D341Med (cell line): ENCODE measurements at places on chromosomes 5 and 9.

DNA sequence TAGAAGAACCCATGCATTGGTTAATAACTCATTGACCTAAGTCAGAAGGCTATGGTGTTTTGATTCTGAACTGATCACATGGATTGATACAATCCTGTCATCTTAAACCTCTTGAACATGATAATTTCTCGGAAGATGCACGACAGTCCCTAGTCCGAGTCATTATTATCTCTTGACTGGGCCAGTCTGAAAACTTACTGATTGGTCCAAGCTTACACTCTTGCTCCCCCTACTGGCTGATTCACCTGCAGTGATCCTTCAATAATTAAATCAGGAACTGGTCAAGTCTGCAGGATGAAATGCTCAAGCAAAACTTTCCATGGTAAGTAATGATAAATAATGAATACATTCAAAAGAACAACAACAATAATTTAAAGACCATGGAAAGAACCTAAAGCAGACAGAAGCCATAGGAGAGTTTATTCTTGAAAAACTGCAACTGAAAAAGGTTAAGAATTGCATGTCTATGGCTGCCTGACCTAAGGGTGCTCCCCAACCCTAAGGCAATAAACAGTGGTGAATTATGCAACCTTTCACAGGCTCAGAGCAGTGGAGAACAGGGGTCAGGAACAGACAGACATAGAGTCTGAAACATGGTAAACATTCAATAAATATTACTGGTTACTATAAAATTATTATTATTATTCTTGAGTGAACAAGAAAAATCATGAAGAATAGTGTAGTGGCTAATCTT lies 79.3 kb downstream of the BRINP1 start:
- DNase-seq = peak; percentile 53

GRCh38 chr5:30413540-30413939 lies 779.9 kb upstream of the CDH6 start:
- no peak for DNase-seq

DNA sequence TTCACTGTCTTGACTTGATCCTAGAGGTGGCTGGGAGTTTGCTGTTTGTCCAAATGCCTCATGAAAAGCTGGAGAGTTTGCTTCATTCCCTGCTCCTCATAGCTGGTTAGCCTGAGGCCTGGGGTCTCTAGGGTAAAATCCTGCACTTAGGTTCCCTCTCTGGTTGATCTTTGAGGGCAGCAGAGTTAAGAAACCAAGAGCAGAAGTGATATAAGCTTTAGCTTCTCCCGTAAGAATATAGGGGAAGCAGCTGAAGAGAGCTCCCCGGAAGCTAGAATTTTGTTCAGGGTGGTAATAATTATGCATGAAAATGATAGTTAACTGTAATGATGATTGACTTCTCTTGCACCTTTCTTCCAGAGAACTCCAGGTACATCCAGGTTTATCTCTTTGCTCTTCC lies 1.4 kb downstream of the FAM53C start:
- DNase-seq = no peak

DNA sequence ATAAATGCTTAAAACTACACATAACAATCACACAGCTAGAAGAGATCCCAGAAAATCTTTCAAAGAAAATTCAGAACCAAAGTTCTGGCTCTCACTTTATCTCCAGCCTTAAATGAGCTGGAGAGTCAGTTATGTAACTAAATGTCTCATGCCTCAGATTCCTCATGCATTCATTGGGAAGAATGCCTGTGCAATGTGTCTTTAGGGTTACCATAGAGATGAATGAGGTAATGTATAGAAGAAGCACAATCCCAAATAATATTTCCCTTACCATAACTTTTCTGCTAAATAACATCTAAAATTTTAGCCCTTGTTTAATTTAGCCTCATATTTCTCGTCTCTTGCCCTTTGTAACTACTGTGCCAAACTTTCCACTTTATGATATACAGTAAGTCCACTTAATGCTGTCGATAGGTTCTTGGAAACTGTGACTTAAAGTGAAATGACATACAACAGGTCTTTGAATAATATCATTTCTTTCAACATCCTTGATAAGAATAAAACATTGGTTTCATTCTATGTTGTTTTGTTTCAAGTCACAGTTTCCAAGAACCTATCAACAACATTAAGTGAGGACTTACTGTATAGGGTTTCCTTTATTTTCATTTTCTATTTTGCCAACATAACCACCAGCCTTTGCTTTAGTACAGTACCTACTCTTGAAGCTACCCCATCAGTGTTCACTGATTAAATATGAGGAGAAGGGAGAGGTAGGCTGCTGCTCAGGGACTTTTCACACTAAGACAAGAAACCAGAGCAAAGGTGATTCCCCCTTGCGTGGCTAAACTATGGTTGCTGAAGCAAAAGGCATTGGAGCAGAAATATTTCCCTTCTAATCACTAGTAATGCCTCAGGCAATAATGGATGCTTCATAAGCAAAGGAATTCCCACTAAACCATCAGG lies 295.7 kb upstream of the PTGER4 start:
- DNase-seq = no peak

- DNase-seq = no peak
These were observed 58.6 kb downstream of the PTCD2 start for GRCh38 chr5:72378639-72379289.

DNA sequence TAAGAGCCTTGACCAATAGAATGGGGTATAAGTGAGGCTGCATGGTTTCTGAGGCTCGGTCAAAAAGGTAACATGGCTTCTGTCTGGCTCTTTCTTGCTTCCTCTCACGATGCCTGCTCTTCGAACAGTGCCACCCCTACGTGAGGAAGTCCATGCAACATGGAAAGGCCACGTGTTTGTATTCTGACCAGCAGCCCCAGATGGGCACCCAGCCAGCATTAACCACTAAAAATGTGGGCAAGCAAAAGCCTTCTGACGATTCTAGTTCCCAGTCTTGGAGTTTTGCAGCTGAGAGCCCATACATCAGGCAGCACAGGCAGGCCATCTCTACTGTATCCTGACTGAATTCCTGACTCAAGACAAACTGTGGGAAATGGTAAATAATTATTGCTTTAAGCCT lies 24.2 kb upstream of the NREP start:
- no peak for DNase-seq

GRCh38 chr5:92780057-92780456 lies 801.0 kb downstream of the NR2F1-AS1 start:
- DNase-seq = no peak

DNA sequence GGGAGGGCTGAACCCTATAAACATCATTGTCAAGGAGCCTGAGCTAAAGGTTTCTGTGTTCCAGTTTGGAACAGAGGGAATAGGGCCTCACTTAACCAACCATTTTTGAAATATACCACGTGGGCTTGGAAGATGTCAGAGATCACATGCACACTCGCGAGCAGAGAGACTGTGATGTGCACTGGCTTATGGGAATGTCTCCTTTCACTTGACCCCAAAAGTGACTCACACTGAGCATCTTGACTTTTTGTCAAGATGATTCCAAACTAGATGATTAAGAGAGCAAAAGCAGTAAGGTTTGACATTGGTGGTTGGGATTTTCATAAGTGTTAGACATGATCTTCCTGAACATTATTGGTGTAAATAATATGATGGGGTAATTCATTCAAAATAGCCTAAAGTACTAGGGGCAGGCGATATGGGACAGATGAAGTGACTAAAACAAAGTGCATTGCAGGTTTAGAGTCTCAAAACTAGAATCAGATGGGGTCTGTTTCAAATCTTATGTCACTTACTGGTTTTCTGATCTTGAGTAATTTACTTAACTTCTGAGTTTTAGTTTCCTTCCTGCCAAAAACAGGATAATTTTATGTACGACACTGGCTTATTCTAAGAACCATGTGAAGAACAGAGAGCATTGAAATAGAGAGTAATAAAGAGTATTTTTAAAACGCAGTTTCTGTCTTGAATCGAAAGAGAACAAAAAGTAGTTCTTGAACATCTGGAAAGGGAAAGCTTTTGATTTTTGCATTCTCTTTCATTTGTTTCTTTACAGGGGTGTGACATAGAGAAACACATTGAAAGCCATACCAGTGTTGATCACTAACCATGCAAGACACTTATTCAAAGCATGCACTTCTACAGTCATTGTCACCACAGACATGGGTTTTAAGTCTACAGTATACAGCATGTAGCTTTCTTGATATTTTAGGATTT lies 383.0 kb downstream of the DIRAS2 start:
- DNase-seq = no peak

- no peak for DNase-seq
These were observed 783.8 kb upstream of the WWC1 start for GRCh38 chr5:167507463-167508233.

DNA sequence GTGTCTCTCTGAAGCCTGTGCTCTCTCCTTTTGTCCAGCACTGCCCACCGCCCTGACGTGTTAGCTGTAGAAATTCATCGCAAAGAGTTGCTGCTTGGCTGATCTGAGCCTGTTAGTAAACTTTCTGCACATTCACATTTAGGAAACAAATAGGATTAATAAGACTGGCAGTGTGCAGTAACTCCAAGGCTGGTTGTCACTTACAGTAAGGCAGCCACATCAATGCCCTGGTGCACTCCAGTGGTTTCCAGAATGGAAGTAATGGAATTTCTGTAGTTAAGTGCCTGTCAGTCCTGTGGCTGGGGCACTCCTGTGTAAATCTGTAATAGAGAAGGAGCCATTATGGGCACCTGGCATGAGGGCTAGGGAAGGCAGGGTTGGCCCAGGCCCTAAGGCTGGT lies 70.6 kb downstream of the DOCK2 start:
- DNase-seq = no peak

DNA sequence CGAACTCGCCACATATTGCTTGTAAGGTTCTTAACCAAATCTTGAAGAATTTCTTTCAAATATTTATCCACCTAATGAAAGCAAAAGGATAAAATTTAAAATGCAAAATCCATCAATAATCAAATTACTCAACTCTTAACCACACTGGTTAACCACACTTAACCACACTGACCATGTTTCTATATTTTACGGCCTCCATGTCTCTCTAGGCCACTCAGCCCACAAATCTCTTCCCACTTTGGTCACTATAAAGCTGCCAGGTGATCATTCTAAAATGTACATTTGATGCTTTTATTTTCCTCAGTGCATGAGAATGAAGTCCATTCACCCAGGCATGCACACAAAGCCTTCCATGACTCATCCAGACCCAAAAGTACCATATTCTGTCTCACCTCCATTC lies 56.4 kb upstream of the OR2K2 start:
- no peak for DNase-seq

DNA sequence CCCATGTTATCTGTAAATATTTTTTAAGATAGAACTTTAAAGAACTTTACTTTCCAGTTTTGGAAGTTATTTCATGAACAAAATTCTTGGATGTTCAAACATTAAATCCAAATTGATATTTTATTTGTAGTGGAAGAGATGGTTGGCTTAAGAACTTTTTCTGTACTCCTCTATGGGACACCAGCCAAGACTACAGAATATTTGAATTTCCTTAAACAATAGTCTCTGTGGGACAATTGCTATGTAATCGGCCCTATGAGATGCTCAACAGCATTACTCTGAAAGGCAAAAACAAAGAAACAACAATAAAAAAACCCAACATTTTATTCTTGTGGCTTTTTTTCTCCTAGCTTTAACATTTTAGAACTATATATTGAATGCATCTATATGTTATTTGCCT lies 289.3 kb downstream of the ARHGEF28 start:
- DNase-seq = no peak

DNA sequence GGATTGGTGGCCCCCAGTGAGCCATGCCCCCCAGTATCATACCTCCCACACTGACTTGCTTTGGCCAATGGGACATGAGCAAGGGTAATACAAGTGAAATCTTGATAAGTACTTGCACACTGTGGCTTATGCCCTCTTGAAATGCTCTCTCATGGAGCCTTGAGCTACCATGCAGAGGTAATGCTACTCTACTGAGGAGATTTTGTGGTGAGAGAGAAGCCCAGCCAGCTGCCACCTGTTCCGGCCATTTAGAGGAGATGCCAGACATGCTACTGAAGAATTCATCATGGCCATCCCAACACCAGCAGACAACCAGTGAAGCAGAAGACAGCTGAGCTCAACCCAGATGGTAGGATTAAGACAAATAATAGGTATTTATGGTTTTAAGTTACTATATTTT lies 299.5 kb downstream of the MEF2C start:
- no peak for DNase-seq

GRCh38 chr5:153999995-154000394 lies 38.7 kb downstream of the FAM114A2 start:
- no peak for DNase-seq

DNA sequence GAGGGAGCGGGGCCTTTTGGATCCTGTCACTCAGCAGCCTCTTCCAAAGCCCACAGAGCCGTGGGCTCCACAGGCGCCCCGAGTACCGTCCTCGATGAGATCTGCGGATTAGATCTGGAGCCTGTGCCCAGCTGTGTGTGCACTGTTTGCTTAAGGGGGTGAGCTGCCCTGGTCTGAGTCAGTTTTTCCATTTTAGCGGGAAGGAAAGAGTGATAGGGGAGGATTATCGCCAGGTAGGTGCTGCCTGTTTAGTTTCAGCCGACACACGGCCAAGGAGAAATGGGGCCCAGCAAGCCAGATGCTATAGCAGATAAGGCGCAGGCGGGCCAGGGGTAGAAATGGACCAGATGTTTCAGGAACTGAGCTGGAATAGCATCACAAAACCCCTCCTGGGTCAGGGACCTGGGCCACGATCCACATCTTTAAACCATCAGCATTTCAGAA lies 18.1 kb downstream of the COL5A1 start:
- DNase-seq = no peak

- DNase-seq = no peak
These were observed 209.1 kb downstream of the ASTN2 start for GRCh38 chr9:117205806-117206205.

DNA sequence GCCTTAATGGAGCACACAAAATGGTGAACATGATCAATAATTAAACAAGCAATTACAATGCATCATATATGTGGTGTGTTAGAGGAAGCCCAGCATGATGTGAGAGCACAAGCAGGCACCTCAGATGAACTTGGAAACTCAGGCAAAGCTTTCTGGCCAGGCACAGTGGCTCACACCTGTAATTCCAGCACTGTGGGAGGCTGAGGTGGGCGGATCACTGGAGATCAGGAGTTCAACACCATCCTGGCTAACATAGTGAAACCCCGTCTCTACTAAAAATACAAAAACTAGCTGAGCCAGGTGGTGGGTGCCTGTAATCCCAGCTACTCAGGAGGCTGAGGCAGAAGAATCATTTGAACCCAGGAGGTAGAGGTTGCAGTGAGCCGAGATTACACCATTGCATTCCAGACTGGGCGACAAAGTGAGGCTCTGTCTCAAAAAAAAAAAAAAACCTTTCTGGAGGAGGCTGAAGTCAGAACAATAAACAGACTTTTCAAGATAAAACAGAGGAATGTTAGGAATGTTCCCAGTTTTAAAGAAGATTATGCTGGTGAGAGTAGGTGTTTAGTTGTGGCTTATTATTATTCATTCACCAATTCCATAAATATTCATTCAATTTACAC lies 159.4 kb downstream of the CEMIP2 start:
- DNase-seq = no peak

DNA sequence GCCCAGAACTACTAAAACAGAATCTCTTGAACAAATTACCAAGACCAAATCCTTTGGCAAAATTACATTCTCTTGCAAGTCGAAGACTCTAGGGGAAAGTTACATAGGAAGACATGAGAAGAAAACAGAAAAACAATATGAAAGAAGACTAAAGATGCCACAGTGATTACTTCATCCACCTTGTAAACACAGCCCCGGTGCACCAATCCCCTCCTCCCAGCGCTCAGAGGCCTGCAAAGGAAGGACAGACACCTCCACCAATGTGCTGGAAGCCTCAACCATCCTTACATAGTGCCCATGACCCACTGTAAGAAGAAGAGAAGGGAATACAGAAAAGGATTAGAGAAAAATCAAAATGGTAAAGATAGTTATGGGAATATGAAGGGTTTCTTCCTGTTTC lies 218.5 kb downstream of the SPOCK1 start:
- DNase-seq = no peak
